Neural crest cell (in vitro differentiated cells): ENCODE measurements at places on chromosomes 1 and 21.

DNA sequence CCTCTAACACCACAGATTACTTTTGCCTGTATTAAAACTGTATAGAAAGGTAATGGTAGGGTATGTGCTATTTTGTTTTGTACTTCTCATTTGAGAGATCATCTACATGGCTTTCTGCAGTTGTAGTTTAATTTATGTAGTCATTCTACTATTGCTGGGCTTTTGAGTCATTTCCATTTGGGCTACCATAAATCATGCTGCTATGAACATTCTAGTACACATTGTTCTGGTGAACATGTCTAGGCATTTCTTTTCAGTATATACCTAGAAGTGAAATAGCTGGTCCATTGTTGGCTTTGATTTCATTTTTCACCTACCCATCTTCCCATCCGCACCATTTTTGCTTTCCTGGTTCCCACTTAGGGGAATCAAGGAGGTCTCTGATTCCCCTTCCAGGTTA lies 18.7 kb downstream of the EDN2 start:
- DNase-seq: no peak

DNA sequence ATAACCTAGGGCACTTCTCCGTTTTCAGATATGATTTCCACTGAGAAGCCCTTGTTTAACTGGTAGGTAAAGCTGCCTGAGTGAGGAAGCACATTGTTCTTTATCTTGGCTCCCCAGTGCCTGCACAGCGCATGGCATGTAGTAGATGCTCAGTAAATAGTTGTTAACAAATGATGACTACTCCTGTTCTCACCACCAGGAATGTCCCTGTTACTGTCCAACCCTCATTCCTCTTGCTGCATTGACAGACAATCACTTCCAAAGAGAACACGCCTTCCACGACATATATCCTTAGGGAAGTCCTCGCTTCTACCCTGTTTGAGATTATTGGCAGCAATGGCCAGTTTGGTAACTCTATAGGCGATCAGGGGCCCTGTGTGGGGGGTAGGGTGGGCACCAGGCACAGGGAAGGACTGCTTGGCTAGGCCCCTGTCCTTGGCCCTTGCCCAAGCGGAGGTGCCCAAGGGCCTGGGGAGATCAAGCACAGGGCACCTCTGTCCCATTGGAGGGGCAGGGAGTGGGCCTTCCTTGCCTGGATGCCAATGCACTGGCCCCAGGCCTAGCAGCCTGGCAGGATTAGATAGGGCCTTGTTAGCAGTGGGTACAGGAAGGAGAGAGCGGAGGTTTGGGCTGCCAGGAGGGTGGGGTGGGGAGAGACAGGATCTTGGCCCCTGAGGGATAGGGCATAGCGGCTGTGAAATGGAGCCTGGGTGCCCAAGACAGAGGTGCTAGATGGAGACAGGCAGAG lies 10.2 kb downstream of the NES start:
- no peak for DNase-seq

DNA sequence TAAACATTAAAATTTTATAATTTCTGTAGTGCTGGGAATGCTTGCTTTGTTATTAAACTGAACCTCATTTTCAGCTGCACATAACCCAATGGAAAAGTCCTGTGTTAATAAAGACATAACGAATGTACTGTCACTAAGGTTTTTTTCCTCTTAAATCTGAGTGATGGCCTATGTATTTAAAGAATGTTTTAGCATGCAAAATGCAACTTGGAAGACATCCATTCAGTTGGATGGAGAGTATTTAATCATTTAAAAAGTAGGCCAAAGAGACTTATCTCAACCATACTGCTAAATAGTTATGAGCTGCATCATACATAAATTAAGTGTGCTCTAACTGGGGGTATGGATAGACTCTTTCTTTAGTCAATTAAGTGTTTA lies 48.5 kb downstream of the RWDD3 start:
- no peak for DNase-seq

DNA sequence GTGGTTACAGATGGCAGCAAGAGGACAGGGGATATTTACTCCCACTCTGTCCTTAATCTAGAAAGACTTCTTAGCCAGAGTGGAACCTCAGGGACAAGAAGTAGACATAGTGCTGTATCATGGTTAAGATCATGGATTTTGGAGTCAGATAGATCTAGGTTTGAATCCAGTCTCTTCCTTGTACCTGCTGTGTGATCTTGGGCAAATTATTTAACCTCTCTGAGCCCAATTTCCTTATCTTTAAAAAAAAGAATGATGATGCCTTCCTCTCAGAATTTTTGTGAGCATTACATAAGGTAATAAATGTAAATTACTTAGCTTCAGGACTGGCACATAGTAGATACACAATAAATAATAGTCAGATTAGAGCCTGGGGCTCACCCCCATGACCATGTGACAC lies 78.4 kb downstream of the TAS1R2 start:
- DNase-seq: no peak

GRCh38 chr1:208781391-208782045 lies 537.3 kb upstream of the PLXNA2 start:
- DNase-seq: no peak

DNA sequence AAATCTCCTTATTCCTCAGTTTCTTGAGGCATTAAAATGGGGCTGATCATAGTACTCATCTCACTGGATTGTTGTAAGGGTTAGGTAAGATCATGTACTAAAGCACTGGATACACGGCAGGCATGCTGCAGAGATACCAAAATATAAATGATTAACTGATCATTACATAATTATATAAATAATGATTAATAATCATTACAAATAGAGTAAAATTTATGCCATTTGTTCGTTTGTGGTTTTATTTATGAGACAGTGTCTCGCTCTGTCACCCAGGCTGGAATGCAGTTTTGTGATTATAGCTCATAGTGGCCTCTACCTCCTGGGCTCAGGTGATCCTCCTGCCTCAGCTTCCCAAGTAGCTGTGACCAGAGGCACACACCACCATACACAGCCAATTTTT lies 140.7 kb downstream of the HHAT start:
- no peak for DNase-seq

- DNase-seq: no peak
Observed at GRCh38 chr1:245772325-245772724, 617.5 kb downstream of the KIF26B start.

DNA sequence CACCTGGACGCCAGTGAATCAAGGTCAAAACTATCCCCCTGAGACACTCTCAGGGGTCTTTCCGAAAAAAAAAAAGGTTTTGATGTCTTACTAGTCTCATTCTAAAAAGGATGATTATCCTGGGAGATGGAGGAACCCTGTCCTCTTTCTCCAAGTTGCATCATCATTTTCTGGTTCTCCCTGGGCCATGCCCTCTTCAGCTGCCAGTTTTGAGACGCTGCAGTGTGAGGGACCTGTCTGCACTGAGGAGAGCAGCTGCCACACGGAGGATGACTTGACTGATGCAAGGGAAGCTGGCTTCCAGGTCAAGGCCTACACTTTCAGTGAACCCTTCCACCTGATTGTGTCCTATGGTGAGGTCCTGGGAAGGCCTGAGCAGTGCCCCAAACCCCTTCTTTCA lies 3.5 kb downstream of the FCRLA start:
- DNase-seq: no peak

- DNase-seq: no peak
Observed at GRCh38 chr21:16082038-16082816, 352.4 kb downstream of the USP25 start.

DNA sequence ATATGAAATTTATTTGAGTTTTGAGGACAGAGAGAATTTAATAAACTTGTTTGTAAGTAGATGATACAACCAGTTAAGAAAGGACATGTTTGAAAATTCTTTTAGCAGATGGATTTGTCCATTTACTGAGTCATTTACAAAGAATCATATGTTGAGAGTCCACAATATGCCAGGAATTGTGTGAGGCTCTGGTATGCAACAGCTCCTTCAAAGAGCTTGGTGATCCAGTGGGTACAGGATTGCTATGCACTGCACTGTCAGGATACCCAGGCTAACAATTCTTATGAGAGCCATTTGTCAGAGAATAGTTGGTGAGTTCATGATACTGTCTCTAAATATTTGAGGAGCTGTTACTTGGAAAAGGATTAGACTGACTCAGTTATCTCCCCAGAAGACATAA lies 11.0 kb downstream of the DNM3 start:
- no peak for DNase-seq

- DNase-seq: no peak
Observed at GRCh38 chr1:58594546-58594945, 17.5 kb upstream of the TACSTD2 start.

DNA sequence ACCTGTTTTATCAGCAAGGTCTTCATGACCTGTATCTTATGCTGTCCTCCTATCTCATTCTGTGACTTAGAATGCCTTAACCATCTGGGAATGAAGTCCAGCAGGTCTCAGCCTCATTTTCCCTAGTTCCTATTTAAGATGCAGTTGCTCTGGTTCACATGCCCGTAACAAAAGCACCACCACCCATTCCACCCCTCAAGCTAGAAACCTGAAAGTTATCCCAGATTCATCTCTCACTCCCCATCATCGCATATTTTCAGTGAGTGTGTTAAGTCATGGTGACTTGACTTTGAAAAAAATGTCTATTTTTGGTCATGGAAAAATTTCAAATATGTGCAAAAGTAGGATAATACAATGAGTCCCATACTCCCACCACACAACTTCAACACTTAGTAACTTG lies 11.7 kb downstream of the HMGN2 start:
- no peak for DNase-seq

GRCh38 chr1:119038363-119038762 lies 50.2 kb upstream of the TBX15 start:
- DNase-seq: no peak

DNA sequence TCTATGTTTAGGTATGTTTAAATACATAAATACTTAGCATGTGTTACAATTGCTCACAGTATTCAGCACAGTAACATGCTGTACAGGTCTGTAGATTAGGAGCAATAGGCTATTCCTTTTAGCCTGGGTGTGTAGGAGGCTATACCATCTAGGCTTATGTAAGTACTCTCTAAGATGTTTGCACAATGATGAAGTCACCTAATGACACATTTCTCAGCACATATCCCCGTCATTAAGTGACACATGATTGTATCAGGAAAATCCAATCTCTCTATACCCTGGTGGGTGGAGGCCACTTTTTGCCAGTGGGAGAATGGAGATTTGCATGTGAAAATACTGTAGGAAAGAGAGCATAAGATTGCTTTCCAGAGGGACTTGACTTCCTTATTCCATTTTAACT lies 5.5 kb upstream of the TEDDM1 start:
- DNase-seq: no peak

GRCh38 chr1:147811273-147811672 lies 50.9 kb upstream of the GJA5 start:
- DNase-seq: no peak

GRCh38 chr1:66764994-66765578 lies 12.8 kb downstream of the DYNLT5 start:
- peak; percentile 53 for DNase-seq

- no peak for DNase-seq
Observed at GRCh38 chr1:28512058-28512611, 6.3 kb downstream of the RCC1 start.

- DNase-seq: no peak
Observed at GRCh38 chr1:17957588-17958267, 149.9 kb upstream of the IGSF21 start.

- DNase-seq: no peak
Observed at GRCh38 chr1:48611841-48612240, 139.8 kb upstream of the SPATA6 start.

GRCh38 chr1:207968521-207969009 lies 57.6 kb upstream of the CD34 start:
- DNase-seq: no peak

DNA sequence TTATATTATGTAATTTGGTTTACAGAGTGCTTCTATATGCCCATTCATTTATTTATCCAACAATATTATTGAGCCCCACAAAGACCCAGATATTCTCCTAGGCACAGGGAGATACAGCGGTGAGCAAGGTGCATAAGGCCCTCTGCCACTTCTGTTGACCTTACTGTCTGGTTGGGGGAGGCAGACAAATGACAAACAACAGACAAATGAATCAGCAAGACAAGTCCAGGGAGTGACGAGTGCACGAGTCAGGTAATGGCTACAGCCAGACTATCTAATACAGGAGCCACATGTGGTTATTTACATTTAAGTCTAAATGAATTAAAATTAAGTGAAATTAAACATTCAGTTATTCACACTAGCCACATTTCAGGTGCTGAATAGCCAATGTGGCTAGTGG lies 22.0 kb upstream of the BCAR3 start:
- DNase-seq: no peak

DNA sequence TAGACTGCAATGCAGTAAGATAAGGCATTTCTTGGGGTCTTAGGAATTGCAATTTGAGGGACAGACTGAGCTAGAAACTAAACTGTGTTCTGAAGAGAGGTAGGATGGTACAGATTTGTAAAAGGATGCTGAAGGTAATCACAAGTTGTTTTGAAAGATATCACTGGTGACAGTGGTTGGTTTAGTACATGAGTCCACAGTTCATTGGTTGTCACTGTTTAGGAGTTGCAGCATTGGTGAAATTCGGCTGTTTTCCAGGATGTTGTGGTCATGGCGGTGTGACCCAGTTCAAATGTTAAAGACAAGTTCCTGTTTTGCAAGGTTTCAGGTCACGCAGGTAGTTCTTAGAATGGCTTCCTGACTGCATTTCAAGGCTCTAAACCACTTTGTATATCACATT lies 292.8 kb upstream of the B3GALT2 start:
- no peak for DNase-seq

- DNase-seq: no peak
Observed at GRCh38 chr1:157218671-157219070, 80.5 kb upstream of the ETV3 start.

DNA sequence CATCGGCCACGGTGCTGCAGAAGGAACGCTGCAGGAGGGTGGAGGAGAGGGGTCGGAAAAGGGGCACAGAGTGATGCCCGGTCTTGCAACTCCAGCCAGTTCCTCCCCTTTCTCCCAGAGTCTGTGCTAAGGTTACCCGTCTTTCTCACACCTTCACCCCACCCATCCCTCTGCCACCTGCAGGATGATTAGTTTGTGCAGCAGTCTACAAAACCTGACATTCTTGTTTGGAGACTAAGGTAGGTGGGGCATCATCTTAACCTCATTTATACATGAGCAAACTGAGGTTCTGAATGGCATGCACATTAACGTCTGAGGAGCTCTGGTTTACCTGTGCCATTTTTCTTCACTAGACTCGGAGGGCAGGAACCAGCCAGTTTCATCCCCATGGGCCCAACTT lies 232.3 kb downstream of the GRIK3 start:
- no peak for DNase-seq

DNA sequence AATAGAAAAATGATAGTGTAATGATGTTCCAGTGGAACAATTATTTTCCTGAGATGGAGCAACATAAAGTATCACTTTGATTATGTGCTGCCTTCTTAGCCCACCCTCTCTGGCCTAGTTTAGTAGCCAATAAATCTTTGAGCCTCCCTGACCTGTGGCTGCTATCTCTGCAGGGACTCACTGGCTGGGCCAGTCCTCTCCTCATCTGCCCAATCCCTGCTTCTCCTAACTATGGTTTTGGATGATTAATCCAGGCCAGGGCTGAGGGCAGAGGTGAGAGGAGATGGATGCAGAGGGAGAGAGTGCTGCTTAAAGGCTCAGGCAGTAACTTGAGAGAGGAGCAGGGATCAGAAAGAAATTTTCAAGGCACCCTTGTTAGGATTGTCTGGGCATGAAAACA lies 89.0 kb upstream of the CD34 start:
- no peak for DNase-seq

GRCh38 chr1:22257290-22258275 lies 114.7 kb upstream of the WNT4 start:
- DNase-seq: no peak
